ENCODE measurements at places on chromosomes 7 and 10.

DNA sequence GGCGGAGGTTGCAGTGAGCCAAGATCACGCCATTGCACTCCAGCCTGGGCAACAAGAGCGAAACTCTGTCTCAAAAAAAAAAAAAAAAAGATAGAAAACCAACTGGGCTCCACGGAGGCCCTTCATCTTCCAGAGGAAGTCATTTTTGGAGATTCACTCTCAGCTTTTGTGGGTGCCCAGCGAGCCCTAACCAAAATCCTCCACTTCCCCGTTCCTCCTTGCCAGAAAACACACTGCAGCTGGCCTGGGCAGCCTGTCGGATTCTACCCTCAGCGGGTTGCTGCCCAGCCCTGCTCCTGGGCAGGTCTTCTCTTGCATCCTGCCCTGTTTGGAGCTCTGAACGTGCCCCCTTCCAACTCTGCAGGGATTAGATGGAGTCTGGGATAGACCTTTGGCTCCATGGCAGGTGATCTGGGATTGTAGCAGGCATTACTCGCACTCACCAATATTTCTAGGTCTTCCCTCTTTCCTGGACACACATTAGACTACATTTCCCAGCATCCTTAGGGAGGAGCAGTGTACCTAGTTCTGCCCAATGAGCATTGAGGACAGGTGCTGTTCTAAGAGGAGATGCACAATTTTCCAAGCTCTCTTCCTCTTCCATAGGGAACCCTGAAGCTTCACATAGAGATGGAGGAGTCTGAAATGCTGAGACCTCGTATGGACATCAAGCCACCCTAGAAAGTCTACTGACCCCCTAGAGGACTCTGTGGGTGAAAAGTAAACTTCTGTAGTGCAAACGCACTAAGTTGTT is 4.6 kb downstream of the GRID2IP start:
- no peak for DNase-seq

DNA sequence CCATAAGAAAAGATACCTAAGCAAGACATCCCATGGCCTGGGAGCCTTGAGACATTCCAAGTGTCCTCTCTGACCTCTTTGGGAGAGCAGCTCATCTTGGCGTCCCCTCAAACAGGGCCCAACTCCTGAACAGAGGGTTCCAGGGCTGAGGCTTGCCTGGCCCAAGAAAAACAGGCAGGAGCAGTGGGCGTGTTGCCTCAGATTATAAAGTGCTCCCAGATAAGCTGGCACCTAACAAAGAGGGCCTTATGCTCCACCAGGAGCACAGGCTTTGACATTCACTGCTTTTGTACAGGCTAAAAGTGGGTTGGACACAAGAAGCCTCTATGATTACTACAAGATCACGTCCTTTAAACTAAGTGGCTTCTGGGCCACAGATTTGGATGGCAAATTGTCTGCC is 193.1 kb downstream of the FGFR2 start:
- no peak for DNase-seq

DNA sequence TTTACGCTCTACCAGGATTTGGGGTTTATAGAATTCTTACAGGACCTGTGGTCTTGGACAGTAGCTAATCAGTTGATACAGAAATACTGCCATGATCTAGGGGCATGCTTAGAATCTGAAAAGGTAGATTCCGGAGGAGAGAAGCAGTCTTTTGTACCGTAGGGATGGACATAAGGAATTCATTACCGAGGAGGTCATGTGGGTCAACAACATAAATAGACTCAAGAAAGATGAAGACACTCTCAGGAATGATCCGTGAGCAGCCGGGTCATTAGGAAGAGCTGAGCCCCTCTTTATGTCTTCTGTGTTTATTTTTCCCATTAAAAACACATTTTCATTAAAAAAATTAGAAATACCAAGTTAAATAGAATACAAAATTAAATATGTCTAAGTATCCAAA is 160.1 kb upstream of the TNS3 start:
- no peak for DNase-seq

DNA sequence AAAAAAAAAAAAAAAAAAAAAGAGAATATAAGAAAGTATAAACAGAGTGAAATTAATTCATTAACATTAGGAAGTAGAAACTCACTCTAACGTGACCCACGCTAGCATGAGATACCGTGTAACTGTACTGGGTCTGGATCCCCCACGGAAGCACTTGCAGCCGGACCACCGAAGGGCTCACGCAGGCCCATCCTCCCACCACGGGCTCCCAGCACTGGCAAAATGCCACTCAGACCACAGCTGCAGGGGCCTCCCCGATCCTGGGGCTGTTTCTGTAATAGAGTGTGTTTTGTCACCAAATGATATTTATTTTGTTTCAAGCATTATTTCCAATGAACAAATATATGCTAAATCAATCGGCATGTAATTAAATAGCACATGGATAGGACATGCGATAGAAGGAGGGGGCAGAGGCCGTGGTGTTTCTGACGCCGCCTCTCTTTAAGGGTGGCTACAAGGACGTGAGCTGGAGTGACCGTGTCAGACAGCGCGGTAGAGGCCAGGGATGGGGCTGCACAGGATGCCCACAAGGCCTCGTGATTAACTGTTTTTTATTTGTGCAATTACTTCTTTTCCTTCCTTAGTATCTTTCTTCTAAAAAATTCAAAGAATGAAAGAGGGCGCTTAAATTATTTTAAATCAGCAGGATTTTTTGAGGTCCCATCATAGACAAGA is 568.5 kb downstream of the PTPRN2 start:
- no peak for DNase-seq

- DNase-seq: no peak
These were observed 102.7 kb downstream of the PRTFDC1 start for GRCh38 chr10:24849501-24850299.

- DNase-seq: no peak
These were observed 75.1 kb downstream of the CRPPA start for GRCh38 chr7:16345979-16346958.

DNA sequence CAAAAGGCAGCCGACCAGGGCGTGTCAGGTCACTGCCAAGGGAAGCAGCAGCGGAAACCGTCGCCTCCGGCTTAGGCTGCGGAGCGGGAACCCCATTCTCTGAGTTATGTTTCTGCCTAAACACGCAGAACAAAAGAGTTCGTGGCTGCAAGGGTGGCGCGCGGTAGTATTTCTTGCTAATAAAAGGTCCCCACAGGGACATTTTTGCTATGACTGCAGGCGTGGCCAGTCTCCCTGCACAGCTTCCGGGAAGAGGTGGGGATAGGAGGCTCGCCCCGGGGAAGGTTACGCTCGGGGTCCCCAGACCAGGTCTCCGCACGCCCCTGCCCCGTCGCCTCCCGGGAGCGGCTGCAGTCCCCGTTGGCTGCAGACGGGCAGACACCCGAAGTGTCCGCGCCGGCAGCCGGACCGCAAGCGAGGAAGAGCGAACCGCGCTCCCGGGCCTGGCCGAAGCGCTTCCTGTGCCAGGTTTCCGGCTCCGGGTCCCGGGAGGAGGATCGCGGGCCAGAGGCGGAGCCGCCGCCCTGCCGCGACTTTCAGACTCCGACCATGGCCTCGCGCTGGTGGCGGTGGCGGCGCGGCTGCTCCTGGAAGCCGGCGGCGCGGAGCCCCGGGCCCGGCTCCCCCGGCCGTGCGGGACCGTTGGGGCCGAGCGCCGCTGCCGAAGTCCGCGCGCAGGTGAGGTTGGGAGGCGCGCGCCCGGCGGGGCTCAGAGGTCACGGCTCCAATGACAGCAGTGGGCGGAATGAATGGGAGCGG is at the start of gene PDSS1:
Gene PDSS1 (plus strand): TSS at position 539 of the 759 bp plus-strand sequence. CDS start 11 bp downstream, at position 550.
- no peak for DNase-seq

GRCh38 chr10:123270806-123271205 is 116.6 kb downstream of the BUB3 start:
- no peak for DNase-seq

DNA sequence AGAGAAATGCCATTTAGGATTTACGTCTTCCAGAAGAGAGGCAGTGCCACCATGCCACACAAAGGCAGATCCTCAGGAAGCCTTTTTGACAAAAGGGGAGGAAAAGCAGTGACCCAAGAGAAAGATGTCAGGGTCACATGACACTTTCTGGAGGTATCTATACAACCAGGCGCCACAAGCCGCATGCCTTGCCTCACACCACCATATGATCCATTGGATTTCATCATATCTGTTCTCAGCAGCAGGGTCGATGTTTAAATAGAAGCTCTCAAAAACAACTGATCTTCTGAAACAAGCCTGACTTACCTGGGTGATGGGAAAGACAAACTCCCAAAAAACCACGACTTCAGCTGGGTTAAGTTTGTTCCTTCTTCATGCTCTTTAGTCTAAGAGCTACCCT is 52.5 kb upstream of the UNC5B start:
- DNase-seq: no peak

DNA sequence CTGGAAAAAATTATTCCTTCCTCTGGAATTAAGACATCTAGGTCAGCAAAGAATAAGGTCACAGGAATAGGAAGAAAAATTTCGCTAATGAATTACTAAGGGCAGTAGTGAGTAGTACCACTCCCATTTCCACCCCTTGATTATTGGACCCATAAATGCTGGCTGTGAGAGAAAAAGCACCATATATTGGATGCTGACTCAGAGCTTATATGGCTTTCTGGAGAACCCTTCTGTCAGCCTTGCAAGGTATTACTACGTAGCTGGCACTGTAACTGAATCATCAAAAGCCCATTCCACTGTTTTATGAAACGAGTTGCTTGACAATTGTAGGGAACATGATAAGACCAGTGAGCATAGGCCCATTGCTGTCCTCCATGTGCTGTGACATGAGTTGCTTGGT is 179.3 kb downstream of the ATRNL1 start:
- DNase-seq: no peak

- no peak for DNase-seq
These were observed 312.6 kb upstream of the COBL start for GRCh38 chr7:51629206-51629605.

DNA sequence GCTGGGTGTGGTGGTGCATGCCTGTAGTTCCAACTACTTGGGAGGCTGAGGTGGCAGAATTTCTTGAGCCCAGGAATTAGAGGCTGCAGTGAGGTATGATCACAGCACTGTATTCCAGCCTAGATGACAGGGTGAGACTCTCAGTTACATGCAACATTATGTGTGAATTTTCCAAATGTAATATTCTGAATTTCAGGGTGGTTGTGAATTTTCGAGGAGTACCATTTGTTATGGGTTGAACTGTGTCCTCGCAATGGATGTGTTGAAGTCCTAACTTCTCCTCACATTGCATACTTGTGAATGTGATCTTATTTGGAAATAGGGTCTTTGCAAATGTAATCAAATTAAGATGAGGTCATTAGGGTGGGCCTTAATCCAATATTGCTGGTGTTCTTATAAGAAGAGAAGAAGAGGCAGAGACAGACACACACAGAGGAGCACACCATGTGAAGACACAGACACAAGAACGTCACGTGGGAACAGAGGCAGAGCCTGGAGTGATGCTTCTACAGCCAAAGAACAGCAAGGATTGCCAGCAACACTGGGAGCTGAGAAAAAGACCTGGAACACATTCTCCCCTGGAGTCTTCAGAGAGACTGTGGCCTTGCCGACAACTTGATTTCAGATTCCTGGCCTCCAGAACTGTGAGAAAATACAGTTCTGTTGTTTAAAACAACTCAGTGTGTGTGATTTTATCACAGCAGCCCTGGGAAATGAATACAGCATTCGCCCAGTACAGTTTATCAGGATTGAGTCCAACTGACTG is 91.9 kb downstream of the ZNF783 start:
- DNase-seq: no peak

DNA sequence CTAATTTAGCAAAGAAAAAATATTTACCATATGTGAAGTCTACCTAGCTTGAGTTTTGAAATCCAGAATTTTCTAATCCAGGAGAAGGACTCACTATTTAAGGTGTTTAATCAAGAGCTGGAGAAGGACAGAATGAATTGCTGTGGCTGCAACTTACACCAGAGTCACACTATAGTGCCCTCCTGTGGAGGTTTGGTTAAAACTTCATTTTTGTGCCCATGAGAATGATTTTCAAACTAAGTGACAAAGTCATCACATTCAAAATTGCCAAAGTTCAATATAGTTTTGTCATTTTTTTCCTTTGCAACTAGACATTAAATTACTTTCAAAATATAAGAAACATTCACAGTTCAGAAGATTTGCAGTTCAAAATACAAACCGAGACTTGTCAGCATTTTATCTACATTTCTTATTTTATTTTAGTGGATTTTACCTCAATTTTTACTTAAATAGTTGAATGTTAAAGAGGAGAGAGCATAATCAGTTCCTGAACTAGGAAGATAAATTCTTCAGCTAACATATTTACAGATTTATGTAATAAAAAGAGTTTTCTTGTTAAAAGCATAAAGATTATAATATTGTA is 70.7 kb downstream of the CABCOCO1 start:
- no peak for DNase-seq

GRCh38 chr7:74006451-74007241 is 21.3 kb upstream of the ELN start:
- DNase-seq: no peak

- no peak for DNase-seq
These were observed 56.6 kb downstream of the PARD3 start for GRCh38 chr10:34758447-34758996.

DNA sequence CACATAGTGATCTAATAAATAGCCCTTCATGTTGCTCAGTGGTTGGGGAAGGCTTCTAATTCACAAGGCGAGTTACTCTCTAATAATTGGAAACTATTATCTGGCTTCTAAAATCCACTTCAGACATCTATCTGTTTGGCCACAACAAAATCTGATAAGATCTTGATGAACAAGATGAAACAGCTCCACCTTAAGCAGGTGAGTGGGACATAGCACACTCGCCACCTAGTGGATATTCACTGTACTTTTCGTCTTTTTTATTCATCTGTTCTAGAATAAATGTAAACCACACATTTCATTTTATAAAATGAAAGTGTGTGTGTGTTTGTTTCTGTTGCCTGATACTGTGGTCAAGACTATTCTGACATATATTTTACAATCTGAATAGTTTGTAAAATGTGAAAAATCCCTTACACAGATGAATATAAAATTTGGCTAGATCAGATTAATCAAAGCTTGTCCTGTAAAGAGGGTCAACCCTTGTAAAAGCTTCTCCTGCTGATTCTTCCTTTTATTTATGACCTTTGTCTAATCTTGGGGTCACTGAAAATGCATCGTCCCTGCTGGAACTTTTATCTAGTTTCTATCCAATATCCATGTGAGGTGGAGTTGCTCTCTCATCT is 26.5 kb upstream of the CNTNAP2 start:
- no peak for DNase-seq

GRCh38 chr10:113846036-113846435 is 7.8 kb downstream of the DCLRE1A start:
- DNase-seq: no peak

DNA sequence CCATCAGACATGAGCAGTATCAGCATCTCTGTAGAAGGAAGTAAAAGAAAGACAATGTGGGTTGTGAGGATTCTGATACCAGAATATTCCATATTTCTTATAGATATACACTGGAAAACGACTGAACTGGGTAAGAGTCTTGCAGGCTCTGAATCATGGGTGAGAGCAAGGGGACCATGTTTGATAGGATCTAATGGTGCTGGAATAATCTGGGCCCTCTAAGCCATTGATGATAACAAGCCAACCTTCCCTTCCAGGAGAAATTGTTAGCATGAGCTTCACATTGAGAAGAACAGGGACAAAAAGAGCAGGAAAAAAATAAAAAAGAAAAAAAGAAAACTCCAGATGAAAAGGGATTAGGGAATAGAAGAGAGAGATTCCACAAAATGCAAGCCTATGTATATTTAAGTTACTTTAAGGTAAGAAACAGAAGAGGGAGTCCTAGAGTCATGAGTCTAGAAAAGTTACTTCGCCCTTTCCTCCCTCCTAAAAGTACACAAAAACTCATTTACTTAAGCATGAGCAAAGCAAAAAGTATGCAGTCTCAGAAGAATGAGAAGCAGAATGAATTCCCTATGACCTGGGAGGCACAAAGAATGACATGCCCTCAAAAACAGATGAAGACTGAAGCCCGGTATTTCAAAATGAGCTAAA is 181.9 kb downstream of the TMEM26 start:
- no peak for DNase-seq
